Caki2 (cell line): ENCODE measurements at places on chromosomes 2 and 18.

DNA sequence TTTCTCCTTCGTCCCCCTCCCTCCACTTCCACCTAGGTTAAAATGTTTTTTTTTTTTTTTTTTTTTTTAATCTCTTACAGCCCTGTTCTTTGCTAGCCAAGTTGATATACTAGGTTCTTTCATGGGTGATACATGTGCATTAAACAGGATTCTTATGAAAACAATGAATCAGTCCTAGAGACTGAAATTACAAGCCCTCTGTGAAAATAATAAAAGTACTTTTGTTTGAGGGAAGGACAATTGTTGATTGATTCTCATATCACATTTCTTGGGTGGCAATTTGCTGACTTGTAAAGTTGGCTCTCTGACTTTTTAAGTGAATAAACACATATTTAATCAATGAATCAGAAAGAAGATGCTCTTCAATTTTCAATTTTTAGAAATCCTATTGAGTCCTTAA lies 639.9 kb downstream of the LRP1B start:
- no peak for DNase-seq

DNA sequence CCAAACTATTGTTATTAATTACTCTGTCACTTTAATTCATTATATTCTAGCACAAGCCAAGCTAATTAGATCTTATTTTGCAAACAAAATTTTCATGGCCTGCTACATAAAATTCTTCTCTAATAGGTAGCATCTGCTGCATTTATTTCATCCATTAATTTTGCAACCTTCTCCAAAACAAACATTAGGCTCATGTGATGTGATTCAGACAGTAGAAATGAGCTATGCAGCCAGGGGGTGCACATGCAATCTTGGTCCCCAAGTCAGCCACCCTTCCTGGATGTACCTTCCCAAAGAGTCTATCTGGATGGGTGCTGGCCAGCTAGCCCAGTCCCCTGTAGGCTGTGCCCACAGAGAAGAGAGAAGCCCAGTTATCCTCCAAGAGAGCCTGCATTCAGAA lies 242.1 kb upstream of the OSR1 start:
- no peak for DNase-seq

DNA sequence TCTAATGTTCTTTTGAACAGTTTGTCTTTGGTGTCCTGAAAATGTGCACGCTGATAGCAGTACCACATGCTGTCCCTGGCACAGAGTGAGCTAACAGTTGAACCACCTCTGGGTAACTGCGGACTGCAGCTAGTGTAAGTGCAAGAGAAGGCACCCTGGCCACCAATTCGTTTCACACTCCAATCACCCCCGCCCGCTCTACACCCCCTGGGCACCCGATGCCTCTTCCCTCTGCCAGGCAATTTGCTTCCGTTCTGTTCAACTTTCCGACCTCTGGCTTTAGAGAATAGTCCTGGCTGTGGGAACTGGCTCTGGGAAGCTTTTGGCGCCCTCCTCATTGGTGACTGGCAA lies 1.4 kb downstream of the DOCK10 start:
- DNase-seq: no peak

DNA sequence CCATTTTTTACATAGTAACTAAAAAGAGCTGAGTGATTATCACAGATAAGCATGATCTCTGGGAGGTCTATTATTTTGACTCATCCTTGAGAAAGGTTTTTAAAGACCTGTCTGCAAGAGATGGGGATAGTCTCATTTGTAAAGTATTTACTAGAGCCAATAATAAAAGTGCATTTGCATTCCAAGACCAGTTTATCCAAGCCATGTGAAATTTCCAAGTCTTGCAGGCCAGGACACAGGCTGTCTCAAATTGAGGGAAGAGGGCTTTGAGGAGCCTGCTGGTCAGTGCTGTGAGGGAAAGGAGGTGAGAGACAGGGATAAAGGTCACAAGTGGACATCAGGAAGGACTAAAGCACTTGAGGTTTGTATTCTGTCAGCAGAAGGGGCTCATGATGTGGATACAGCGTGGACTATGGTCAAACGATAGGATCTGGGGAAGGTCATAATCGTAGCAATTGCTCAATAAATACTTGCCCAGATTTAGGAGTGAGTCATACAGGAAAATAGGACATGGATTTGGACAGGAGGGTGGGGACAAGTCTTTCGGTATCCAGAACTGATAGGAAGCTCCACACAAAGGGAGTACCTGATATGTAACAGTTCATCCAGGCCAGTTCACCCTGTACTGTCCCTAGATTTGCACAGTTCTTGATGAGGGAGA lies 6.6 kb upstream of the CDH2 start:
- DNase-seq: no peak
